ENCODE measurements at places on chromosomes 4 and X.

DNA sequence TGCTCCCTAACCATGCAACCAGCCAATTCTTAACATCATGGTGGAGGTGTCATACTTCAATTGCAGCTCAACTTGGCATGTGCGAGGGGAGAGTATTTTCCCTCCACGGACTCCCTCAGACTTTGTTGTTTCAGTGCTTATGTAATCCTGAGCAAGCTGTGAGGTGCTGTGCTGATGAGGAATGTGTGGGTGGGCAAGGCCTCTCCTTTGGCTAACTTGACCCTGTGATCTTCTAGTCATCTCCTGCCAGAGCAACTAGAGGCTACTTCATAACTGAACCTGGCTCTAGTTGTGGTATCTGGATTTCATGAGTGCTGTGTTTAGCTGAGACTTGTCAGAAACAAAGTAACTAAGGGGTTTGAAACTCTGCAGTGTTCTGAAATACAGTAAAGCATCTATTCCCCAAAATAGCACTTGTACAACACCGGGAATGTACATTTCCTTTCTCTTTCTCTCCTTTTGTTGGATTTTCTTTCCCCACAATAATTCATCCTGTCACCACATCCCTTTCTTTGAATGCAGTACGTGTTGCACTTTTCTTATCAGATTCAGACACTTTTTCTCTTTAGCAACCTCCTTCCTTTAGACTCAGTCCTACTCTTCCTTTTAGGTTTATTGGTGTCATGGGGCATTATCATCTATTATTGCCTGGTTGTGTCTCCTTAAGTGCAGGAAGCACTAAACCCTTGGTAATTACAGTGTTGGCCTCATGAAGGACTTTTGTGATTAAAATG lies 415.2 kb upstream of the NR3C2 start:
- DNase-seq, result no peak

- DNase-seq, result peak; percentile 35
These were observed 48.0 kb downstream of the SLC25A5 start for GRCh38 chrX:119516157-119516702.

GRCh38 chr4:2733844-2734574 lies 22.1 kb downstream of the TNIP2 start:
- DNase-seq, result no peak

DNA sequence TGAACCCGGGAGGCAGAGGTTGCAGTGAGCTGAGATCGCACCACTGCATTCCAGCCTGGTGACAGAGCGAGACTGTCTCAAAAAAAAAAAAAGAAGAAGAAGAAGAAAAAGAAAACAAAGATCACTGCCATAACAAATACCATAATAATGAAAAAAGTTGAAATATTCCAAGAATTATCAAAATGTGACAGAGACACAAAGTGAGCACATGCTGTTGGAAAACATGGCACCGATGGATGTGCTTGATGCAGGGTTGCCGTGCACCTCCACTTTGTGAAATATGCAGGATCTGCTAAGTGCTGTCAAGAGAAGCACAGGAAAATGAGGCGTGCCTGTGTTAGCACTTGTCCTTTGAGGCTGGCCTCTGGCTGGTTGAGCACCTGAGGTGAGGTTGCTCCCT lies 133.3 kb downstream of the STK32B start:
- no peak for DNase-seq

GRCh38 chrX:49039598-49040375 lies 3.4 kb downstream of the TFE3 start:
- peak; percentile 4 for DNase-seq

Measured in anterior cingulate cortex (tissue), 58 donors.